ENCODE measurements at places on chromosomes 3 and 15.
A peak's percentile ranks its signal among the peaks of the same experiment; 100 is the strongest.

DNA sequence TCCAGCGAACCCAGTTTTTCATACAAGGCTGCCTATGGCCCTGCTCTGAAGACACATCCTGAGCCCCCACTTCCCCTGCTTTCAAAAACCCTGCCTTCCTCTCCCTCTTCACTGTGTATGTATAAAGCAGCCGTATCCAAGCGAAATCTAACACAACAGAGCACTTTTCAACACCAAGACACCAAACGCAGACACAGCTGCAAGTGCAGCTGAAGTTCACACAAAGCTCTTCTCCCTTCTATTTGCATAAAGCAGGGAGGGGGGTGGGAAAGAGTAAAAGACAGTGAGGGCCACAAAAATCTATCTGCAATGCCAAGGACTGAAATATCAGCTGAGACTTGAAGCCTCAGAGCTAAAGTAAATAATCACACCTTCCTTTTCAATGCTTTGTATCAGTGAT is 35.1 kb upstream of the CSPG5 start:
- DNase-seq = no peak

GRCh38 chr3:186953011-186953487 is 22.7 kb downstream of the ST6GAL1 start:
- DNase-seq = peak; percentile 88

DNA sequence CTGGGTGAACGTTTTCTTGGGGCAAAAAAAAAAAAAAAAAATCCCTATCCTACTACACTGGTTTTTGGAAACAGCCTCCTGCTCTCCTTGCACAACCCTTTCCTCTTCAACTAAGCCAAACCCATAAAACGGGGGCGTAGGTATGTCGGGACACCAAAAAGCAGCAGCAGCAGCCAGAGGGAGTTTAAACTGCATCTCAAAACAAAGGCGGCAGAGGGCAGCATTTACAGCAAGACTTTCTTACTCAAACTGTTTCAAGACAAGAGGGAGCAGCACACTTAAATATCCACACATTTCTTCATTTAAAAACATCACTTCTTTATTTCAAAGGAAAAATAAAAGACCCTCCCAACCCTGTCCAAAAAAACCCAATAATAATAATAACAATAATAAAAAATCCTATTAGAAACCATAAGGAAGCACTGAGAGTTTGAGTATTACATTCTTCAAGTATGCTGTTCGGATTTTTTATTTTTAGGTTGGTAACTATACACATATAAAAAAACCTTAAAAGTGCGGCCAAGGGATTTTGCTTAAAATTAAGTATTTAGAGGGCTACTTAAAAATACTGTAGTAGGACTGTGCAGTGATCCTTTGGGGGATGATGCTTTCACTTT is 43.9 kb upstream of the PLXND1 start:
- DNase-seq = peak; percentile 63

- DNase-seq = no peak
Observed at GRCh38 chr15:100060276-100060926, 281.4 kb downstream of the ADAMTS17 start.

- DNase-seq = no peak
Observed at GRCh38 chr3:141403576-141403975, 35.3 kb downstream of the ZBTB38 start.

GRCh38 chr3:149497966-149498670 is 23.6 kb downstream of the TM4SF4 start:
- DNase-seq = no peak

GRCh38 chr3:189982321-189982945 is 138.3 kb downstream of the P3H2 start:
- no peak for DNase-seq

DNA sequence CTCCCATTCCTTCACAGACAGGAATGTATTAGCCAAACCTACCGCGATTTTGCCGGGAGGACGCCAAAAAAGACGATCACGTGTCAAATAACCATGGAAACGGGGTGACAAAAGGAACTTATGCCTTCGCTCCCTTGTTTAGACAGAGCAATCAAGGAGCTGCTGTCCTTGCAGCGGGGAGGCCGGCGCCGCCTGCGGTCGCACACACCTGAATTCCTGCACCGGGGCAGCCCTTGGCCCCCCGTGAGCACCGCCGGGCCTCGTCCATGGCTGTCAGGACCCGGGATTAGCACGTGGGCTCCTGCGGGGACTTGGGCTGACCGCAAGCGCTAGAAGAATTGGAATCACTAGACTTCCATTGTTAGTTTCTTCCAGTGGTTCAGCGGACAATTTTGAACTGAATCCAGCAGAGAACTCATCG is 193.1 kb downstream of the SHQ1 start:
- no peak for DNase-seq

DNA sequence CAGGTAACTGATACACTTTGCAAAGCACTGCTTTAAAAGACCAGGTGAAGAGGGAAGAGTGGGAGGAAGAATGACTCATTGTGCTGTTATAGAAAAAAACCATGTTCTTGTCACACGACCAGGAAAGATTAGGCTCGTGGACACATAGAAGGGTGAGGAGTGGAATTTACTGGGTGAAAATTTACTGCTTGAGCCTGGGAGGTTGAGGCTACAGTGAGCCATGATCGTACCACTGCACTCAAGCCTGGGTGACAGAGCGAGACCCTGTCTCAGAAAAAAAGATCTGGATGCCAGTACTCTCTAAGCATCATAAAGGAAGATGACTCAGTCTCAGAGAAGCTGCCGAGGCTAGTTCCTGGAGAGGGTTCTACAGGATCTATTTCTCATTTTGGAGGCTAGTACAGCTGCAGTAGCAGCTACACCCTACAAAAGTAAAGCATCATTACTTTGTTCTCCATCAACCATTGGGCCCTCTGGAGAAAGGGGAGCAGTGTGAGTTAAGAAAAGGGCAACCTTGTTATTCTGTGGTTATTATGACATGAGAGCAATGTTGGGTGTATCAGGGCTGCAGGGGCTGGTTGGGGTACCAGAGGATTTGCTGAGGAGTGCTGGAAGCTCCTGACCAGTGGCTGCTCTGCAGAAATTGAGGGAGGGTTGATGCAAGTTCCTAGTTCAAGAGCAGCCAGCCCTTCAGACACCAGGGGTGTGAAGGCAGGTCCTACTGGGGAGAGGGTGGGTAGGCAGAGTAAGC is 75.4 kb downstream of the CMTM8 start:
- DNase-seq = peak; percentile 64

GRCh38 chr3:138222131-138222941 is 35.2 kb downstream of the ARMC8 start:
- DNase-seq = no peak
